DMS153 (cell line): ENCODE measurements at places on chromosomes 7 and 10.

DNA sequence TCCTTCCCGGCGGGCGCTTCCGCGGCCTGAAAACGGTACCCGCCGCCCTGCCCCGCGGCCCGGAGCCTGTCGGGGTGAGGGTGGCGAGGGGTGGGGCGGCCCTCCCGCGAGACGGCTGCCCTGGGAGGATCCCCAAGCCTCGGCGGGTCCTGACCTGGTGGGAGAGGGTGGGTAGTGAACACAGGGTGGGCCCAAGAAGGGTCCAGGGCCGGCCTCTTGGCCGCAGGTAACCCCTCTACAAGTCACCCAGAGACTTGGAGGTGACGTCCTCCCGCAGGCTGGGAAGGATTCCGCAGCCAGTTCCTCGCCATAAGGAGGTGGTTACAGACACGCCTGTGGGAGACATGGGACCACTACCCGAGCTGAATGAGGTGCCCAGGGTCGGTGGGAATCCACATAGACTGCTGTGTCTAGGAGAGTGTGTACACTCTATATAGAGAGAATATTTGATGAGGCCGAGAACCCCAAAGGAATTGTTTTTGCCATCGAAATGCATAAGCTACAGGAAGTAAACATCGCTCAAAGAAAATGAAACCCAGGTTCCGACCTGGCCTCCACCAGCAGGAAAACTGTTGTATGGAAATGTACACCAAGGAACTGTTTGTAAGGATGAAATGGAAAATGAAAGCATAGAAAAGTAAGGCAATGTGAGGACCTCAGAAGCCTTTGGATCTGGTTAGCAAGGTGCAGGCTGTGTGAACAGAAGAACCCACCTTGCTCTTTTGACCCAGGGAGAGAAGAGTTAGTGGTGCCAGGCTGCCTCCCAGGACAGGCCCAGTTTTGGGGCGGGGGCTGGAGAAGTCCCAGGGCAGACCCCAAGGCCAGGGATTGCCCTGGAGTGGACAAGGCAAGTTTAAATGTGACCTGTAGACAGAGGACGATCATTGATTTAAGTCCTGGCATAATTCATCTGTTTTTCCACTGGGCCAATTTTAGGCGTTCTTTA, 659 bp downstream of the OPTN start:
- DNase-seq, result no peak

DNA sequence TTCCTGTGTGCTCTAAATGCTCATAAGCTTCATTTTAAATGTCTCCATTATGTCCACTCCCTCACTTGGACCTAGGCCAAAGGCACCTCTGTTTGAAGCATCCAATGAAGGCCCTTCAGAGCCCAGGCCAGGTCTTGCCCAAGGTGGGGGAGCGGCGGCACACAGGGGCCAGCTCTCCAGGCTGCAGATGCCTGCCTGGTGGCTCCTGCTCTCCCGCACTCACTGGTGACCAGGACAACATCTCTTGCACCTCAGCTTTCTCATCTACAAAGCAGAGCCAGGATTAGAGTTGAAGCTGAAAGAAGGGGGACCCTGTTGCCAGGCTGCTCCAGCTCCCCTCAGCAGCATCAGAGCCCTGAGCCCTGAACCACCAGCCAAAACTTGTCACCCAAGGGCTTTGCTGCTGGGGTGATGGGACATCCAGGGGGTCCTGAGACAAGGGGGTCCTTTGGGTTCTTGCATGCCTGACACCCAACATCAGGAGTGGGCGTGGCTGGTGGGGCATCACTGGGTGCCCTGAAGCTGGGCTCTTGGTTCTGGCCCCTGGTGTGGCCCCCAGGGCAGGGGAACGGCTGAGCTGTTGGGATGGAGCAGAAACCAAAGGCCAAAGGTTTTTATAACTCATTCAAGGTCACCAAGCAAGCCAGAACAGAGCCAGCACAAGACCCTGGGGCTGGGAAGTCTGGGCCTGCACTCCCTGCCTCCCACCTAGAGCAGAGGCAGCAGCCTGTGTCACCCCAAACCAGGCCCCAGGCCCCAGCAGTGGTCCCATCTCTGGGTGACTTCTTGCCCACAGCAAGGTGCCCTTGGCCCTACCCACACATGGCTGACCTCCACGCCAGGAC, 1.2 kb downstream of the NACAD start:
- DNase-seq, result no peak

DNA sequence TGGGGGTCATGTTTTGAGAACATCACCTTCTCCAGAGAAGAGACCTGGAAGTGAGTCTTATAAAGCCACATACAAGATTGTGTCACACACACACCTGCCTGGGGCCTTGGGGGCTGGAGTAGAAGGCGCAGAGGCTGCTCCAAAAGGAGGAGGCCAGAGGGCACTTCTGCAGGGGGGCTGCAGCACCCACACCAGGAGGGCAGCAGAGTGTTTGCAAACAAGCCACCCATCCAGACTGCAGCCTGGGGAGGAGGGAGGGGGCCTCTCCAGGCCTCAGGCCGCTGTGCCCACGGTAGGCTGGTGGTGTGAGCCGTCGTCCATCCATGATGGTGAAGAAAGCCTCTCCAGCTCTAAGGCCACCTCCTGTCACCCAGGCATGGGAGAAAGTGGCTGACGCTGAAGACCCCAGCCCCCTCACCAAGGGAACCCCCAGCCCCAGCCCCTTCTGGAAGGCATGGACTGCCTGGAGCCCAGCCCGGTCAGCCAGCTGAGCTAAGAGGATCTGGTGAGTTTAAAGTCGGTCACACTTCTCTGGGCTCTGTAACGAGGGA, 77.5 kb downstream of the FOXL3 start:
- DNase-seq, result no peak

GRCh38 chr7:141698247-141699015, 3.5 kb downstream of the DENND11 start:
- no peak for DNase-seq

GRCh38 chr7:17774716-17775288, 165.5 kb downstream of the SNX13 start:
- no peak for DNase-seq

DNA sequence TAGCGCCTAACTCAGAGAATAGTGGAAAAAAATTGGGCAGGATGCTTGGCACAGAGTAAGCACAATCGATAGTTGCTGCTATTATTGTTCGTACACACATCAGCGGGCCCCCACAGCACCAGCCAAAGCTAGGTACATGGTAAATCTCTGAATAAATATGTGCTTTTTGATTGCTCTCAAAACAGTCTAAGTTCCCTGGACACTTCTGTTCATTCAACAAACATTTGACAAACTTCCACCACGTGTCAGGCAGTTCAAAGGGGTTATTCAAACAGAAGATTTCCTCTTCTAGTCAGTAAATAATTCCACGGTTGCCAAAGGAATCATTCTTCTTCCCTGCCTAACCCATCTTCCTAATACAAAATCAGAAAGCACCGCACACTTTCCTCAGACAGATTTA, 150.8 kb downstream of the DGKI start:
- DNase-seq, result no peak

- no peak for DNase-seq
Measured at GRCh38 chr7:155931396-155932085, 119.3 kb upstream of the SHH start.

DNA sequence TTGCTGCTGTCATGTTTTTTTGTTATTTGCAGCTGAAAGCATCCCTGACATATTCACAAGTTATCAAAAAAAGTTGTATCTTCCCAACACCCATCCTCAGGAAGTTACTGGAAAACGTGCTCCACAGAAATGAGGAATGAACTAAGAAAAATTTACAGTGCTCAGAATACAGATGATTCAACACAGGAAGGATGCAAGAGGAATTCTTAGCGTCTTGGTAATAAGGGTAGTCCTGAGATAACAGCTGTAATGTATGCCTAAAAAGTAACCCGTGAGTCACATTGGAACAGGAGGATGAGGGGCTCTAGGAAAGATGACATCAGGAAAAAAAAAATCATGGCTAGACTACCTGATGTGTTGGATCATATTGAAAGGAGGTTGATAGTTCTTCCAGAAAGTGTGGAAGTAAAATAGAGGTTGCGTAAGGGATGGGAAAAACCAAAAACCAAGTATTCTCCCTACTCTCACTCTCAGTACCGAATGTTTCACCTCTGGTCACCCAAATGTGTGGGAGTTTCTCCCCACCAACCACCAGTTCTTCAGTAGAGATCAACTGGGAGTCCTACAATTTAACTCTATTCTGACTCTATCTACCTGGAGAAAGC, 3.9 kb downstream of the ADAM12 start:
- DNase-seq, result no peak

DNA sequence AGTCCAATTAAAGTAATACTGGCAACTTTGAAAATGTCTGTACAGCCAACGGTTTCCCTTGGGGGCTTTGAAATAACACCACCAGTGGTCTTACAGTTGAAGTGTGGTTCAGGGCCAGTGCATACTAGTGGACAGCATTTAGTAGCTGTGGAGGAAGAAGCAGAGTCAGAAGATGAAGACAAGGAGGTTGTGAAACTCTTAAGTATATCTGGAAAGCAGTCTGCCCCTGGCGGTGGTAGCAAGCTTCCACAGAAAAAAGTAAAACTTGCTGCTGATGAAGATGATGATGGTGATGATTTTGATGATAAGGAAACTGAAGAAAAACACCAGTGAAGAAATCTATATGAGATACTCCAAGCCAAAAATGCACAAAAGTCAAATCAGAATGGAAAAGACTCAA, 72.2 kb downstream of the ZNF783 start:
- no peak for DNase-seq

DNA sequence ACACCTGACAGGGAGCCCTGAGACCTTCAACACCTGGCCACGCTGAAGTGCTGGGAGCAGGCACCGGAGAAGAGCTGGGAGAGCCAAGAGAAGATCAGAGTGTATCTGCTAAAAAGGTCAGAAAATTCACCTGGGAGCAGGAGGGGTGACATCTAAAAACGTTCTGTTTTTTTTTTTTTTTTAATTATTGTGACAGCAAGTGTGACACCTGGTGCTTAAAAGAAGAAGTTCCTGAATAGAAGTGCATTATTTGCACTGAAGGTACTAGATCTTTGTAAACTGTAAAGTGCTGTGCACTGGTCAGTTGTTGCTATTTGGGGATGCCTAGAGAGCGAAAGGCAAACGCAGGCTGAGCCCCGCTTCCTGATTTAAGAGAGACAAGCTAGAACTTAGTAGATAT, 422.0 kb downstream of the PLXNA4 start:
- DNase-seq, result no peak

GRCh38 chr7:38428041-38428440, 154.6 kb upstream of the TARP start:
- DNase-seq, result no peak

DNA sequence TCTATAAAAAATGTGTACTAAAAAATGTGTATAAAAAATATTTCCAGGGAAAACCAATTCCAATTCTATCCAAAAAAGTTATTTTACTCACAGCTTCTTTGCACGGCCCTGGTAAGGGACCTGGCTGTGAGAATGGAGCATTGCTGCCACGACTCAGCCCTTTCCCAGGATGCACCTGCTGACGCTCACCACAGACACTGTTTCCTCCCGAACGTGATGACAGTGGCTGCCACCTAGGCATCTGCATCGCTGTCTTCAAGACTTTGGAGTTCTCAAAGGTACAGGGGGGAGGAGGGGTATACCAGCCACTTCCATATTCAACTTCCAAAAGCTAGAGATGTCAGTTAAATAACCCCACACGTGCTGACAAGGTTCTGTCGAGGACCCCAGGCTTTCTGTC, 23.9 kb upstream of the PTPRN2 start:
- DNase-seq, result no peak

DNA sequence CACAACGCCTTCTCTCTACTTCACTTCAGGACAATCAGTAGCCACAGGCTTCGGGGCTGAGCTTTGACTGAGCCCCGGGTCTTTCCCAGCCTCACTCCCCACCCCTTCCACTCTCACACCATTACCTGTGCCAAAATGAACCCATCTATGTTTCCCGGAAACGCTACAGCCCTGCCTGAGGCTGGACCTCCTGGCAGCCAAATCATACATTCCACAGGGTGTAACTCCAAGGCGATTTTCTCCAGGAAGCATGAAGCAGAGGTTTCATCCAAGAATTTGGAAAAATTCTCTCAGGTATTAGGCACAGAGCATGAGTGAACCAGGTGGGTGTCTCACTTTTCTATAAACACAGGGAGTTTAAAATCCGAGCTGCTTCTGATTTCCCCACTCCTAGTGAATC, 286.3 kb downstream of the TNS3 start:
- DNase-seq, result no peak

DNA sequence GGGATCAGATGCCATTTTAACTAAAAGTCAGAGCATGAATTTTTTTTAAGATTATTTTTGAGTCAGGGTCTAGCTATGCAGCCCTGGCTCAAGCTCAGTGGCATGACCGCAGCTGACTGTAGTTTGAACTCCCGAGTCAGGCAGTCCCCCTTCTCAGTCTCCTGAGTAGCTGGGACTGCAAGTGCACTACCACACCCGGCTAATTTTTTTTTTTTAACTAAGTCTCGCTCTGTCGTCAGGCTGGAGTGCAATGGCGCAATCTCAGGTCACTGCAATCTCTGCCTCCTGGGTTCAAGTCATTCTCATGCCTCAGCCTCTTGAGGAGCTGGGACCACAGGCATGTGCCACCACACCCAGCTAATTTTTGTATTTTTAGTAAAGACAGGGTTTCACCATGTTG, 7.8 kb downstream of the TAS2R41 start:
- DNase-seq, result no peak

DNA sequence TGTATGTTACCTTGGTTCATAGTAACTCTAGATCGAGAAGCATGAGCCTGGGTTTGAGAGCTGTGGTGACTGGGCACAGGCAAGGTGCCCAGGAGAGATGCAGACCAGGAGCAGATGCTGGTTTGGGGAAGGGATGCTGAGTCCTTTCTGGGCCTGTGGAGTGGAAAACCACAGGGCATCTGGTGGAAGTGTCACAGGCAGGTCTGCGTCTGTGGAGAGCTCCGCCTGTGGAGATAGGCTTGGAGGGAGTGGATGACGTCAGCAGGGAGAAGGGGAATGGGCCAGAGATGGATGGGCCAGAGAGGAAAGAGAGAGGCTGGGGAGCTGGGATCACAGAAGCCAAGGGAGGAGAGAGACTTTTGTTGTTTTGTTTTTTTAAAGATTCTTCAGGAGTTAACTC, 14.8 kb downstream of the CYP26A1 start:
- DNase-seq, result no peak

DNA sequence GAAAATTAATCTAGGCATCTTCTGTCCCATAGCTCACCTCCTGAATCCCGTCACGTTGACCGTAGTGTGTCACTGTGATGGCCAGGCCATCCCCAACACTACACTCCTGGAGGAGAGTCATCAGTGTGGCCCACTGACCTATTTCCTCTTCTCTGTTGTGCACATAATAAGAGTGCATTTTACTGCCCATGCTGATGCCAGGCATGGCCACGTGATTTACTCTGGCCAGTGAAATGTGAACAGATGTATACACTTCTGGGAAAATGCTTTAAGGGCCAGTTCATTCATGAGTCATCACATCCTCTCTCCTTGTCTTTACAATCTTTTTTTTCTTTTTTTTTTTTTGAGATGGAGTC, 101.9 kb upstream of the PIP4K2A start:
- DNase-seq, result no peak

DNA sequence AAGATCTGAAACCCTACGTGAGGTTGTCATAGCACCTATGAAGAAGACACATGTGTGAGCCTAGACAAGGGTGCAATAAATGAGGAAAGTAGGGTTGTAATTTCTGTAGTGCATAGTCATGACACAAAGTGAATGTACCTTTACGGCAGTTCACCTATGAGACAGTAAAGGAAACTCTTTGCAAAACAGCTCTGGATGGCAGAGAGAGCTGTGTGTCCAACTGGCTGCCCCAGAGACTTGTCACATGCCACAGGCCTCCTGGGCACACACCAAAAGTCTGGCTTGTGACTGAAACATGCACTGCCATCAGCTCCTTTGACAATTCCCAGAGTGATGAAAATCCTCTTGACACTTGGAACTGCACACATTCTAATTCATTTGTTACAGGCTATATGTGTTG, 90.7 kb upstream of the NAMPT start:
- no peak for DNase-seq
